ENCODE measurements at places on chromosomes 7 and 10.
A peak's percentile ranks its signal among the peaks of the same experiment; 100 is the strongest.

DNA sequence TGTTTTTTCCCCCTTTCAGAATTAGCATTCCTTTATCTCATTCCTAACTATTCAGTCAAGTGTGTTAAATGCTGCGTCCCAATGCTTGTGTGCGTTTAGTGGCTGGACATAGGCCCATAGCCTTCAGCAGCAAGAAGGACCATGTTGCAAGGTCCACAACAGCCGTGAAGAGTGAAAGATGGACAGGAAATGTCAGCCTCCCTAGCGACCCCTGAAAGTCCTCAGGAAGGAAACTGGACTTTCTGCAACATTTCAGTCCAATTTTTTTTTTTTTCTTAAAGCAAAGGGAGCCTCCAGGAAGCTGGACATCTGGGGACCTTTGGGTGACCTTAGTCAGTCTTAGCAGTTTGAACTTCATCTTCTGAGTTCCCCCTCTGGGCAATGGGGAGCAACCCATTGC is 550.7 kb upstream of the MGMT start:
- no peak for DNase-seq

DNA sequence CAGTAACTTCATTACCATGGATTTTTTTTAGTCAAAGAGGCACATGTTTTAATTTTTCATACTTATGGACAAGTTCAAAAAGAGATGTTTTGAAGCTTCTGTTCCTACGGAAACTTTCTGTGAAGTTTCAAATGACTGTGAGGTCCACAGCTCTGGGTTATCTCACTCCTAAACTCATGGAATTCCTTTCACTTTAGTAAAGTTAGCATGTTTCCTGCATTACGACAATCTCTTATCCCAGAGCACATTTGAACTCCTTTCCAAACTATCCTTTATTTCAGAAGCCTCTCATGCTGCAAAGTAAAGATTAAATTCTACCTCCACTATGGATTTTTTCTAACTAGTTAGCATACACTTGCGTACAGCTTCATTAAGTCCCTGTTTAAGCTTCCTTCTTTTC is 15.3 kb upstream of the ADD3 start:
- no peak for DNase-seq

GRCh38 chr7:152751449-152752141 is 8.0 kb upstream of the ACTR3B start:
- DNase-seq = no peak

DNA sequence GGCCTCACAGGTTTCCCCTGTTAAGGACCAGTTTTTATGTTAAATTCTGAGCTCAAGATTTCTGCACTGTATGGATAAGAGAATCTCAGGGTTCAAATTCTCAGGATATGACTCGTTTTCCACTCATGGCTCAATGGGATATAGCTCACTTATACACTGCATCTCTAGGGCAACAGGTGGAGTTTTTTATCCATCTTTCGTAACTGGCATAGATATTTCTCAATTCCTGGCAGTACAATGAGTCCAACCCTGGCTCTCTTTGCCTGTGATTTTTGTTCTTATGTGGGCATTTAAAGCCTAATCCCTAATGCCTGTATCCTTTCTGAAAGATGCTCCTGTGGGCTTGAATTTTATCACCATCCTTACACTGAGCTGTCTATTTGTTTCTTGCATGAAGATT is 7.6 kb downstream of the CCDC172 start:
- DNase-seq = no peak

DNA sequence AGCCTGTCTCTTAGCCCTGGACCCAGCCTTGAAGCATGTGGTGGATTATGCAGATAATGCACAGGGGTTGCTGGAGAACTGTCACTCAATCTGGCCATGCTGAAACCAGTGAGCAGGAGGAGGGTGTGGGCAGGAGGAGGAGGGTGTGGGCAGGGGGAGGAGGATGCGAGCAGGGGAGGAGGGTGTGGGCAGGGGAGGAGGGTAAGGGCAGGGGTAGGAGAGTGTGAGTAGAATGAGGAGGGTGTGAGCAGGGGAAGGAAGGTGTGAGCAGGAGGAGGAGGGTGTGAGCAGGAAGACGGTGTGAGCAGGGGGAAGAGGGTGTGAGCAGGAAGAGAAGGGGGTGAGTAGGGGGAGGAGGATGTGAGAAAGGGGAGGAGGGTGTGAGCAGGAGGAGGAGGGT is 18.8 kb downstream of the CAMK2B start:
- DNase-seq = no peak

DNA sequence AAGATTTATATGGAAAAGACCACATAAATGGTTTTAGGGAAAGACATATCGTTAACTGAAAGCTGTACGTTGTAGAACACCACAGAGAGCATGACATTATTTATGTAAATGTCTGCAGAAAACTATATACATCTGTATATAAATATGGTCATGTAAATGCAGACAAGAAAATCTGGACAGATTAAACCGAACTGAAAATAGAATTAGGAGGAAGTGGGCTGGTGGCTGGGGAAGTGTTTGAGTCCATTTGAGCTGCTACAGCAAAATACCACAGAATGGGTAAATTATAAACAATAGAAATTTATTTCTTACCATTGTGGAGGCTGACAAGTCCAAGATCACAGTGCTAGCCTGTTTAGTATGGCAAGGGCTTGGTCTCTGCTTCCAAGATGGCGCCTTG is 56.3 kb upstream of the USP6NL start:
- no peak for DNase-seq

- DNase-seq = no peak
These were observed 9.1 kb downstream of the RPS24 start for GRCh38 chr10:78042752-78043104.

GRCh38 chr7:140062118-140062527 is 628 bp downstream of the PARP12 start:
- DNase-seq = no peak

DNA sequence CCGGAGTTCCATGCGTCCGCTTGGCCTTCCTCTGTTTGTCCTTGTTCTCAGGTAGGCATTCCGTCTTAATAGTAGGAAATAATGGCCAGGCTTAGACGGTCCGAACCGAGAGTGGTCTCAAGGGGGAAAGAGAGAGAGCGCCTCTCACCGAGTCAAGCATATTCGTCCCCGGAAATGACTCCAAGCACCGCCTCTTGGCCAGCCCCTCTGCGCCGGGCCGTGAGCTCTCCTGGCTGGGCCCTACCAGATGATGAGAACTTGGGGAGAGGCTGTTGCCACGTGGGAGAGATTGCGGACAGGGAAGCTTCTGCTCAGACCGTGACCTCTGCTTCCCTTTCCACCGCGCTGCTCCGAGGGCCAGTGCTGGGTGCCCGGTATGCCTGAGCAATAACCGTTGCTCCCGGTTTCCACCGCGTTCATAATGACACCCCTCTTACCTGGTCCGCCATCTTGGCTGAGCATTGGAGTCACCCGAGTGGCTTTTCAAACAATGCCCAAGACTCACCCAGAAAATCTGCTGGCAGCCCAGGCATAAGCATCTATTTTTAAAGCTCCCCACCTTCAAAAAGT is 251.1 kb upstream of the SHH start:
- DNase-seq = no peak

- DNase-seq = peak; percentile 71
These were observed 110.4 kb downstream of the PON1 start for GRCh38 chr7:95213809-95214492.

- DNase-seq = no peak
These were observed 107.4 kb downstream of the ZRANB1 start for GRCh38 chr10:125049216-125049881.

DNA sequence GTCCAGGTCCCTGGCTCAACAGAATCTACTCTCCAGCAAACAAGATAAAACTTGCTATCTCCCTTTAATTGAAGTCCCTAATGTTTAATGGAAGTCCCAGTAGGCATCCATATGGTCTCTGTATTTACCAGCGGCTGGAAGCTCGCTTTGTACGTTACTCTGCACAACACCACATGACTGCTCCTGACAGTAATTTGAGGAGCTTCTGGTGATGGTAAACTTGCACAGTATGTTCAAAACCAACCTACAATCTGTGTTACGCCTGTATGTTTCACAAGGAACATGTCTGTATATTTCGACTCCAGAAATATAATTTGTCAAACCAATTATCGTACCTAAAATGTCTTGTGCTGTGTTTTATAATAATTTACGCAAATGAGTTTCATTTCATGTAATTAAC is 4.4 kb upstream of the TECPR1 start:
- no peak for DNase-seq

DNA sequence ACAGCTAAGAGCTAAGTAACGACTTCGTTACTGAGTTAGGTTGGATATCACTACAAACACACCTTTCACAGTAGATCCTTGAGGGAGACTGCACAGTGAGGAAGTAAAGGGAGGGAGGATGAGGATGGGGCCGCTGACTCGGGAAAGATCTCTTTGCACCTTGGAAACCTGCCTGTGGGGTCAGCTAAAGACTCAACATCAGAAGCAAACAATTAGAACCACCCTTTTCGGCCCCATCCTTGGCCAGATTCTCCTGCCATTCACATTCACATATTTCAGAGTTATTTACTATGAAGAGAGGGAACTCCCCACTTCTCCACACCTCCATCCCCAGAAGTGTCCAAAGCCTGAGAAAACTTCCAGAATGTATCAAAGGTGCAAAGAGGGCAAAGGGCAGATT is 47.1 kb downstream of the CLEC2L start:
- DNase-seq = no peak

DNA sequence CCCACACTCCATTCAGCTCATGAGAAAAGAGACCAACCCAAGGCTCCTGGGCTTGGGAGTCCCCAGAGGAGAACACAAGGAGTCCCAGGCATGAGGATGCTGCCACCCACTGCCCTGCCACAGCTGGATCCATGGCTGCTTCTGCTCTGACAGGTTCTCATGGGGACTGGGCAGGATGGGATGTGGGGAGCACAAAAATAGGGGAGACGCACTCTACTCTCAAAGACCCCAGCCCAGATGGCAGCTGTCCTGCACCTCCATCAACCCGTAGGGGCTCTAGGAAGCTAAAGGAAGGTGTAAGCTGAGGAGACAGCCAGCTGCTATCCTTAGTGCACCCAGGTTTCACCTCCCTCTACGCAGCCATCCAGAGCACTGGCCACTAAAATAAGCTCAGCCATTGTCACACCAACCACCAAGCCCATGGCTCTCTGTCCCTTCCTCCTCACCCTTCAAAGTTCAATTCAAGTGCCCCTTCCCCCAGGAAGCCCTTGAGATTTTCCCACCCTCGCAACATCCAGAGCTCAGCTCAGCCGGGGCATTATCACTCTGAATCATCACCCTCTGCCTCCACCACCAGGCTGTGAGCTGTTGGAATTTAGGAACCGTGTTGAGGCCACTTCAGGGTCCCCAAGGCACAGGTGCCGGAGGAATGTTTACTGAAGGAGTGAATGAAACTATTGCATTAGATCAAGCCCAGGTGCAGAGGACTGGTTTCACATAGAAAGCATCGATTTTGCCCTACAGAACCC is 142.1 kb downstream of the GRID1 start:
- DNase-seq = no peak

DNA sequence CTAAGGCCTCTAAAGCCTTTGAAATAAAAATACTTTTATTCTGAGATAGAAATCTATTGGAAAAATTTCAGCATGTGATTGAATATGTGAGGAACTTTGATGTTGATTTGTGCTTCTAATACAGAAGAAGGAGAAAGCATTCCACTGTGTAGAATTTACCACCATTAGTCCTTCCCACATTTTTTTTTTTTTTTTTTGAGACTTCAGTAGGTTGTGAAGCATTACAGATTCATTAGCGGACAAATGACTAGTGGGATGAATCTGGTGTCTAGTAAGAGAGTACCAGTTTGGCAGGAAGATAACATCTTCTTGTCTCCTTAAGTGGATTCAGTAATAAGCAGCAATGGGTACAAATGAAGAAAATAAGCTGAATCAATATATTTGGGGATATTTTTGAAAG is 95.5 kb downstream of the ANKRD30A start:
- DNase-seq = no peak

- DNase-seq = no peak
These were observed 498.0 kb upstream of the CELF2 start for GRCh38 chr10:10519674-10520073.

- no peak for DNase-seq
These were observed 14.0 kb upstream of the UNCX start for GRCh38 chr7:1218541-1219165.

DNA sequence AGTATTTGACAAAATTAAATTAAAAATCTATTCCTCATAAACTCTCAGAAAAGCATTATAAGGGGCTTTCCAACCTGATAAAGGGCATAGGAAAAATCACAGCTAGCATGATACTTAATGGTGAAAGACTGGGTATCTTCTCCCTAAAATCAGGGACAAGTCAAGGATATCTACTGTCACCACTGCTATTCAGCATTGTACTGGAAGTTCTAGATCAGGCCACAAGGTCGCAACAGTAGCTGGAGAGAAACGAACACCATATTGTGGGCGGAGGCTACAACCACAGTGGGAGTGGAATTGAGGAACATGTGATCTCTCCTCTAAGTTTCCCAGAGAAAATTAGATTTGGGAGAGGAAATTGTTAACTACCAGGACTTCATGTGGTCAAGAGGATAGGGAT is 70.0 kb upstream of the NAMPT start:
- DNase-seq = no peak

- DNase-seq = no peak
These were observed 601.8 kb downstream of the GATA3 start for GRCh38 chr10:8656261-8656660.

DNA sequence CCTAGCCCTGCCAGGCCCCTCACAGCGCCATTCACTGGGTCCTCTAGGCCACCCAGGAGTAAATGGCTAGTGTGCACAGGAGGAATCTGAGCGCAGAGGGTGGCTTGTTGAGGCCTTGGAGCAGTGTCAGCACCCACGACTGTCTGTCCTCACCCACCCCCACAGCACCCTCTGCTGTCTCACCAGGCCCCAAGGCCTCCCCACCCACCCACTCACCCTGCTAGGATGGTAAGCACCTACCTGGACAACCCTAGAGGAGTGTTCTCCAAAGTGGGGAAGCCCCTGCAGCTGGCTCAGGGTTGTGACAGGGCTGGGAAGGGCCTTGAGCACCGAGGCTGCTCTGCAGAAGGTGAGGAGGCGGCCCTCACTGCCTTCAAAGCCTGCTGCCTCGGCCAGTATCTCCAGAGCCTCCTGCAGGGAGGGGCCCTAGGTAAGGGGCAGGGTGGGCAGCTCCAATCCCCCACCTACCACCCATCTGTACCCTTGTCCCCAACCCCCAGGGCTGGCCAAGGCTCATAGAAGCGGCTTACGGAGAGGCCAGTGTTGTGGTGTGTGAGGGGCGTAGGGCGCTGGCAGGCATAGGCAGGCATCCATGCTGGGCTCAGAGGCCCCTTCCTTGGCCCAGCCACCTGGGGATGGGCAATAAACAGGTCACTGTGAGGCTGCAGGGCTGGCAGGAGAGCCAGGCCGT is 2.9 kb downstream of the POLM start:
- no peak for DNase-seq

- no peak for DNase-seq
These were observed 107.8 kb downstream of the ADARB2 start for GRCh38 chr10:1629326-1630198.

DNA sequence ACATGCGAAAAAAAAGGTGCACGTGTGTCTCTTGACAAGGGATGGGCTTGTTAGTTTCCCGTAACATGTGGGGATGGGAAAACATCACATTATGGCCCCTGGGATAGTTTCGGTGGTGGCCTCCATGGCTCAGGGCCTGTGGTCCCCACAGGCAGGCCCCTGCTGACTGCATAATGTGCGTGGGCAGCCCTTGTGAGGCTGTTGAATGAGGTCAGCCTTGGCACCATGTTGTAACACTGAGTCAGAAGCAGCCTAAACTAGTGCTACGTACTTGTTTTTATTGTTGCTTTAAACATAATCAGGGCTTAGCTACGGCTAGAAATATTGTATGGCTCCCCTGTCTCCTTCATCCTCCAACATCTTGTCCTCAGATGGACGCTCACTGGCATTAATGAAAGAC is 80.6 kb downstream of the BEND7 start:
- no peak for DNase-seq

- DNase-seq = no peak
These were observed 82.1 kb downstream of the GFRA1 start for GRCh38 chr10:116190883-116191282.

- no peak for DNase-seq
These were observed 71.3 kb downstream of the CPEB3 start for GRCh38 chr10:92219559-92219958.
